ENCODE measurements at places on chromosomes 7 and 10.
A peak's percentile ranks its signal among the peaks of the same experiment; 100 is the strongest.

- no peak for DNase-seq
Measured at GRCh38 chr7:87225696-87226095, 6.2 kb upstream of the TMEM243 start.

- no peak for DNase-seq
Measured at GRCh38 chr7:118995350-118995749, 770.8 kb downstream of the ANKRD7 start.

DNA sequence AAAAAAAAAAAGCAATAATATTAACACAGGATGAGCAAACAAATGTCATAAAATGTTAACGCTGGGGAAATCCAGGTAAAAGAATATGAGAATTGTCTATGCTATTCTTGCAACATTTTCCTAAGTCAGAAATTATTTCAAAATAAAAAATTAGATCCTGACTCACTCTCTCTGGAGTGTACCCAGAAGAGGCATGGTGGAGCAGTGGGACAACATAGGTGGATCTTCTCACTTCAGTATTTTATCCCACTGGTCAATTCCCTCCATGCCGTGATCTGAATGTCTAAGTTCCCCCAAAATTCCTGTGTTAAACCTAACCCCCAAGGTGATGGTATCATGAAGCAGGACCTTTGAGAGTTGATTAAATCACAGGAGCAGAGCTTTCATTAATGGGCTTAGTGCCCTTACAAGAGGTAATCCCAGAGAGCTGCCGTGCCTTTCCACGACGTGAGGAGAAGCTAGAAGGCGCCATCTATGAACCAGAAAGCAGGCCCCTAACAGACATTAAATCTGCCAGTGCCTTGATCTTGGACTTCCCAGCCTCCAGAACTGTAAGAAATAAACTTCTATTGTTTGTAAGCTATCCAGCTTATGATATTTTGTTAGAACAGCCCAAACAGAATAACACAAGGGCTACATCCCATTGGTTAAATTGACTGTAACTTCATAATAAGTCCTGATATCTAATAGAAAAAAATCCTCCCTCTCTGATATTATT is 35.2 kb downstream of the USP6NL start:
- no peak for DNase-seq

GRCh38 chr7:27125986-27126394 is 4.6 kb downstream of the HOXA4 start:
- DNase-seq, result no peak

- DNase-seq, result no peak
Measured at GRCh38 chr7:155355176-155355575, 57.5 kb downstream of the INSIG1 start.

DNA sequence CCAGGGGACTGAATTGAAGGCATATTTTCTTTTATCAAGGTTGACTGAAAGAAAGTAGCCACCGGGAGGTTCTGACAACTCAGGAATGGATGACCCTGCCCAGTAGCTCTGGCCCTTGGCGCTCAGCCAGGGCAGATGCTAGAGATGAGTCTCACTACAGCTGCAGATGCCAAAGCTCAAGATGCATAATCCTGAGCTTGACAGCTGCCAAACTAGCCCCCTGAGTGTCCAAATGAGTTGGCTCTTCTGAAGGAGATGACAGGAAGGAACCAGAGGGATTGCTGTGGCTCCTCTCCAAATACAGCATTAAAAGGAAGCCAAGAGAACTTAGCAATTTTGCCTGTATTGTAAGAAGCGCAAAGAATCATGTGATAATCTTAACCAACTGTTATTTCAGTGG is 78.4 kb downstream of the NXPH1 start:
- DNase-seq, result no peak

- no peak for DNase-seq
Measured at GRCh38 chr10:26197248-26197647, 19.3 kb upstream of the GAD2 start.

DNA sequence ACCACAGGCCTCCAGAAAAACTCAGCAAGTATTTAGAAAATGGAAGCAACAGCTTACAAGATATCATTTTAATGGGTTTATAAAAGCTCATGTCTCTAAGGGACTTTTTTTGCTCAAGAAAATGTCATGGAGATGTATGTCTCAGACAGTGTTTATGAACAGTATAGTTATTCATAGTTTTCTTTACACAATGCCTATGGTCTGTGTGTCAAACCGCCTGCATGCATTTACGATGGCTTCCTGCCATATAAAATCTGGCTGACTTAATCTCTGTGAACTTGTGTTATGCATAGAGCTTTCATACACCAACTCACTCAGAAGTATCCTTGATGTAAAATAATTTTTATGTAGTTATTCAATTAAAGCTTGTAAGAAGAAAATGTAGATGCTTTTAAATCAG is 1314.2 kb upstream of the LRRTM3 start:
- DNase-seq, result no peak

GRCh38 chr10:132520177-132520811 is 17.3 kb upstream of the INPP5A start:
- DNase-seq, result no peak

DNA sequence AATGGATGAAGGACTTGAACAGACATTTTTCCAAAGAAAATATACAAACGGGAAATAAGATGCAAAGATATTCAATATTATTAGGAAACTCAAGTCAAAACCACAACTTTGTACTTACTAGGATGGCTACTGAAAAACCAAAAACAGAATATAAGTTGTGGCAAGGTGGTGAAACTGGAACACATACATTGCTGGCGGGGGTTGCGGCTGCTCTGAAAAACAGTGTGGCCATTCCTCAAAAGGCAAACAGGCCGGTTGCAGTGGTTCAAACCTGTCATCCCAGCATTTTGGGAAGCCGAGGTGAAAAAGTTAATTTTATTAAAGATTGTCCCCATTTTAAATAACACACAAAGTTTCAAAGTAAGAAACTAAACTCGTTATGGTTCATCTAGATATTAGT is 9.9 kb upstream of the ZNF713 start:
- DNase-seq, result no peak

DNA sequence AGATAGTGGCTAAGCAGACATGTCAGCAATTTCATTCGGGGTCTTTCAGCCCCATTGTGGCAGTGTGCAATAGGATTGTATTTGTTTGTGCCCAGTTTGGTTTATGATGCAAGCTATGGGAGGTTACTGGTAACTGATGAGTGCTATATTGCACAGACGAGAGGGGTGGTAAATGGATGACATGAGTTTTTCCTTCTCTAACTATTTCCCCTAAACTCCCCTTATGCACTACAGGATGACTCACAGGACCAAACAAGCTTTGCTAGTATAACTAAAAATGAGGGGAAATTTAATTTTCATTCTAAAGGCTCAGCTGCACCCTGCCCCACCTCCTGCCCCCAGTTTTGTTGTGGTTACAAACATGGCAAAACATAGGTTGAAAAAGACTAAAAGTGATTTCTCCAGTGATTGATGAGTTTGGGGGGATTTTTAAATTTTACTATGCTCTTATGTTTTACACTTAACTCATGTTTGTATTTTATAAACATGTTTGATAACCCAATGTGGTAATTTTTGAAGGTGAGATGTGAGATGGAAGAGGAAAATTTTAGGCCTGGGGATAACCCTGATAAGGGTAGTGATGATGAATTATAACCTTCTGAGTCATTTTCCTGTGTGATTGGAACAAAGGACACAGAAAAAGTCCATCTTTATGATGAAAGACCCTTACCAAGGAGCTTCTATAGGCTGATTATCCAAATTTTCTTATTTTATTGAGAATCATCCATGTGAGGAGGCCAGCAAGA is 60.8 kb upstream of the NAMPT start:
- peak; percentile 35 for DNase-seq

GRCh38 chr7:83921941-83922607 is 272.5 kb downstream of the SEMA3A start:
- no peak for DNase-seq

GRCh38 chr7:134932707-134933370 is 53.5 kb upstream of the AGBL3 start:
- DNase-seq, result no peak

All from stimulated activated CD8-positive, alpha-beta memory T cell treated with anti-CD3 and anti-CD28 coated beads, Interleukin-4, amount 100 ng/mL, for 24 hours (primary cell).